ENCODE measurements at places on chromosomes 1 and 21.

DNA sequence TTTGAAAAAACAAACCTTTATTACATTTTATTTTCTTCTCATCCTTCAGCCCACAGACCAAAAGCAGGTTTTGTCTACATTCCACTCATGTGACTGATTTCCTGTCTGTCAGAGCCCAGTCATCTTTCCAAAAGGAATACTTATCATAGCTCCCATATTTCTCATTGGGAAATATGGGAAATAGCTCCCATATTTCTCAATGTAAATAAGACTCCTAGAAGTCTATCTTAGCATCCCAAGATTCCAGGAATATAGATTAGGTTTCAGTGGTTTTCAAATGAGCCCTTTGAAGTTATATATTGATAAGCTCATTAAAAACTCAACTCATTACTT is 19.1 kb upstream of the NRDC start:
- peak; percentile 92 for DNase-seq

DNA sequence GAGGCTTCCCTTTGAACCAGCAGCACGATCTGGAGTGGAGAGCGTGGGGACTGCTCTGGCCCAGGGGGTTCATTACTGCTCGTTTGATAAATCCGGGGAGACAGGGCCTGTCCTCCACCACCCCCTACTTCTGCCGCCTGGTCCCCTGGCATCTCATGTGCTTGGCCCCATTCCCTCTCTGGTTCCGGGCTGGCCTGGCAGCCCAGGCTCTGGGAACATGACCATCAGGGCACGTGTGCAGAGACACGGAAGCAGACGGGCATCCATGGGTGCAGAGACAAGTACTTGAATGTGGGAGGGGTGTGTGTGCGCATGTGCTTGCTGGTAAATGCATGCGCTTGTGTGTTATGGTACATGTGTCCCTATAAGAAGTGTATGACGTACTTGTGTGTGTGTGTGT is 75.5 kb downstream of the KIRREL1 start:
- no peak for DNase-seq

DNA sequence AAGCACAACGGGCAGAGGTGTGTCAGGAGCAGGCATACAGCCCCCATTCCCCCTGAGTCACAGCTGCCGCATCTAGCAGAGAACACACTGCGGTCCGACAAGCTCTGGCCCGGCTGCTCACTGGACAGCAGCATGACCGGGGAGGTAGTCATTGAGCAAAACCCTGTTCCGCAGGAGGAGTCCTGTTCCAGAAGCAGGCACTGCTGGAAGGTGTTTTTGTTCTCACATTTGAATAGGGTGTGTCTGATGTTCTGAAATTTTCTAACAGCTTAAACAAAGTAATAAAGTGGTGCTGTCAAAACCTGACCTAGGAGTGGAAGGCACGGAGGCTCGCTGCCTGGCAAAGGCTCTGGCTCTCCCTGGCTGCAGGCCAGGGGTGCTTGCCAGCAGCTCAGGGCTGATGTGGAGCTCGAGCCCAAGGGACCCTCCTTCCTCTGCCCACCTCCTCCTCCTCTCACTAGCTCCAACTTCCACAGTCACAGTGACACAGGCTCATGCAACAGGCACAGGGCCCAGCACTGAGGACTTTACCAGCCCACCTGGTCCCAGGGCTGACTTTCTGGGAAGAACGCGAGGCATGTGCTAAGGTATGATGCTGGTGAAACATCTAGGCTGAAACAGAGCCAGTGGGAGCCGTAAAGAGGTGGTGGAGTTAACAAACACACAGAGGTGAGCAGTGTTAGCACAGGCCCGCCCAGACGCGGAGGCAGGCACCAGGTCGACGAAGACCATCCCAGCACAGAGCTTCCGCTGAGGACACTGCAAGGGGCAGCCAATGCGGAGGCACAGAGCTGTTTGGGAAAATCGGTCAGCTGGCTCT is 118.6 kb upstream of the IFFO2 start:
- peak; percentile 97 for DNase-seq

- no peak for DNase-seq
Measured at GRCh38 chr1:239784896-239785295, 306.8 kb upstream of the FMN2 start.

- DNase-seq: no peak
Measured at GRCh38 chr1:44000122-44000665, 8.8 kb downstream of the CCDC24 start.

- no peak for DNase-seq
Measured at GRCh38 chr1:226407199-226407496, 745 bp downstream of the PARP1 start.

GRCh38 chr1:47554901-47555300 is 117.1 kb downstream of the FOXD2 start:
- peak; percentile 64 for DNase-seq

- no peak for DNase-seq
Measured at GRCh38 chr21:38247738-38248510, 8.9 kb upstream of the KCNJ15 start.

DNA sequence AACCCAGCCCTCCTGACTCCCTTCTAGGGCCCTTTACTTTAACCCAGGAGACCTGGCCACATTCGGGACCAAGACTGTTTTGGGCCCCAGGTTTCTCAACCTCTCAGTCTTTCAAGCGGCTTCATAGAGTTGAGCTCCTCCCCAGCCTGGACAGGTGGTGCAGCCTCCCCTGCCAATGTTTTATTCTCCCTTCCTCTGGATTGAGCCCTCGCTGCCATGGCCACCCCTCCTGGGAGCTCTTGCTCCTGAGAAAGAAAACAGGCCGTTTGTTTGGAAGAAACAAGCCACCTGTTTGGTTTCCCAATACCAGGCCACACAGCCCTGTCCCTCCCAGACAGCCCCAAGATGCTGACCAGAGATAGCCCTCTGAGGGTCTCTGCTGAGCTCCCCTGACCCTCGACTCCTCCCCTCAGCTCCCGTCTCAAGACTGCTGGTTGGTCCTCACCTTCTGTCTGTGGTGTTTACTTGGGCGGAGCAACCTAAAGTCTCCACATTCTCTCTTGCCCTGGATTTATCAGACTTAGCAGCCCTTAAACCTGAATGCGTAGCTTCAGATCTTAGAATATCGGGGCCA is 3.3 kb downstream of the TMEM51 start:
- no peak for DNase-seq
